ENCODE measurements at places on chromosomes 5 and 9. TPM values are rescaled to one million over a fixed set of nuclear protein-coding genes. Genes with fewer than 3 reads are reported as not detected.

Gene CKMT2
- total RNA-seq = 1.3 TPM

Gene PCDHGA8
- total RNA-seq = 0.68 TPM

Gene OTP
- total RNA-seq = not detected

Gene C5orf52
- not detected for total RNA-seq

Gene ALDH1A1
- total RNA-seq = 0.31 TPM

Gene ADCY2
- total RNA-seq = 3.5 TPM

Gene KIF27
- 5.4 TPM for total RNA-seq

DNA sequence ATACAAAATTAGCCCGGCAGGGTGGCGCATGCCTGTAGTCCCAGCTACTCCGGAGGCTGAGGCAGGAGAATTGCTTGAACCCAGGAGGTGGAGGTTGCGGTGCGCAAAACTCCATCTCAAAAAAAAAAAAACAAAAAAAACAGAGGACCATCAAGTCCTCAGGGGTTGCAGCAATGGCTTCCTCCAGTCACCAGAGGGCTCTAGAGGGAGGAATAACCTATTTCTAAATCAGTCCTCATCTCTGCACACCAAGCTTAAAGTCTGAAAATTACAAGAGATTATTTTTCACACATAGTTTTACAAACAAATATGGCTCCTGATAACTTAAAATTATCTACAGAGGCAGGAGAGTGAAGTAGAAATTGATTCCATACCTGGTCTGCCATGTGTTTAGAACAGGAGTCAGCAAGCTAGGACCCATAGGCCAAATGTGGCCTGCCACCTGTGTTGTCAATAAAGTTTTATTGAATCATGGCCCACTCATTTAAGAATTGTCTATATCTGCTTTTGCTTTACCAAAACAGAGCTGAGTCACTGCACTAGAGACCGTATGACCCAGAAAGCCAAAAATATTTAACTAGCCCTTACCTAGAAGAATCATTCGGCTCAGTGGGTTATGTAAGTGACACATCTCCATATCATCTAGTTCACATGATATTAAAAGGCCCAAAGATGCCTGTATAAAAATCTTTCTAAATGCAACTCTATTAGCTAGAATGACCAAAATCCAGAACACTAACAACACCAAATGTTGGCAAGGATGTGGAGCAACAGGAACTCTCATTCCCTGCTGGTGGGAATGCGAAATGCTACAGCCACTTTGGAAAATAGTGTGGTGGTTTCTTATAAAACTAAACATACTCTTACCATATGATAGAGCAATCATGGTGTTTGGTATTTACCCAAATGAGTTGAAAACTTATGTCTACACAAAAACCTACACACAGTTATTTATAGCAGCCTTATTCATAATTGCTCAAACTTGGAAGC lies 207.7 kb downstream of the FRMD3 start:
- ATAC-seq = no peak

- no peak for ATAC-seq
Observed at GRCh38 chr9:99954819-99955218, 48.4 kb downstream of the STX17 start.

DNA sequence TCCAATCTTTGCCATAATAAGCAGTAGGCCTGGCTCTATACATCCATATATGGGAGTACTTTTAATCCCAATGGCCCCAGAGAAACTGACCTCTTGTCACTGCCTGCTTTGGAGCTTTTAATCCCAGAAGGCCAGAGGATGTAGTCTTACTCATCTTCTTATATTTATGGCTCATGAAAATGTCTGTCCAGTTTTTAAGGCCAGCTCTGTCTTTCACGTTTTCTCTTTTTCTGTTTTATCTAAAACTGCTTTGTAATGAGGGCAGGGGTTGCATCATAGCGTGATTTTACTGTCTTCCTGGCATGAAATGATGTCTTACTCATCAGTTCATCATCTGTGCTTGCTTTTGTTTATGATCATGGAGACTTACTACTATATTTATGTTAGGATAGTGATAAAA lies 1094.9 kb downstream of the MAT2B start:
- peak; percentile 66 for ATAC-seq

- no peak for ATAC-seq
Observed at GRCh38 chr5:54171645-54172384, 138.6 kb downstream of the ARL15 start.

- no peak for ATAC-seq
Observed at GRCh38 chr5:149870232-149870631, 74.4 kb downstream of the PDE6A start.

- ATAC-seq = no peak
Observed at GRCh38 chr9:128175726-128176125, 15.6 kb downstream of the CIZ1 start.

DNA sequence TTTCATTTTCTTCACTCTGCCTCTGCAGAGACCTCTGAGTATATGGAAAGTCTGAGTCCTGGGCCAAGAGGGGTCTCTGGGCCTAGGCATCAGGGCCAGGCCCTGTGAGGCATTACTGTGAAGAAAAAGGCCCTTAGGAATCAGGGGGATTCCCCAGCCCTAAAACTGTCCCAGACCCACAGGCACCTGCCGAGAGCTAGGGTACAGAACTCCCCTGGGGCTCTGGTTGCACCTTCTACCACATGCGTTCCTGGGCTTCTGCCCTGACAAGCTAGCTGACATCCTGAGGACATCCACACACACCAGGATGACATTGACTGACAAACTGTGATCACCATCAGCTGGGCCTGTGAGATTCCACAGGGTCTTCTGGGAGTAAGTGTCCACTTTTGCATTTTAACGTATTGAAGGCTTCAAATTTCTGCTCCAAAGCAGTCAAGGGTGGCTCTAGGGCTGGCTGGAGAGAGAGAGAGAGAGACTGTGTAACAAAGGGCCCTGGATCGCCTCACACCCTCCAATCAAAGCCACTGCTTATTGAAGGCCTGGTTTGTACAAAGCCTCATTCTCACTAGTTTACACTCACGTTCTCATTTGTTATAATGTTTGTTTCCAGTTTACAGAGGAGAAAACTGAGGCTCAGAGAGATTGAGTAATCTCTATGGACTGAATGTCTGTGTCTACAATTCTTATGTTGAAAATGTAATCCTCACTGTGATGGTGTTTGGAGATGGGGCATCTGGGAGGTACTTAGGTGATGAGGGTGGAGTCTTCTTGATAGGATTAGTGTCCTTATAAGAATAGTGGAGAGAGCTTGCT lies 45.1 kb downstream of the TGFBI start:
- ATAC-seq = no peak

- peak; percentile 79 for ATAC-seq
Observed at GRCh38 chr9:134469041-134469875, 143.0 kb downstream of the RXRA start.

- peak; percentile 21 for ATAC-seq
Observed at GRCh38 chr5:94793113-94793815, 174.8 kb downstream of the SLF1 start.

DNA sequence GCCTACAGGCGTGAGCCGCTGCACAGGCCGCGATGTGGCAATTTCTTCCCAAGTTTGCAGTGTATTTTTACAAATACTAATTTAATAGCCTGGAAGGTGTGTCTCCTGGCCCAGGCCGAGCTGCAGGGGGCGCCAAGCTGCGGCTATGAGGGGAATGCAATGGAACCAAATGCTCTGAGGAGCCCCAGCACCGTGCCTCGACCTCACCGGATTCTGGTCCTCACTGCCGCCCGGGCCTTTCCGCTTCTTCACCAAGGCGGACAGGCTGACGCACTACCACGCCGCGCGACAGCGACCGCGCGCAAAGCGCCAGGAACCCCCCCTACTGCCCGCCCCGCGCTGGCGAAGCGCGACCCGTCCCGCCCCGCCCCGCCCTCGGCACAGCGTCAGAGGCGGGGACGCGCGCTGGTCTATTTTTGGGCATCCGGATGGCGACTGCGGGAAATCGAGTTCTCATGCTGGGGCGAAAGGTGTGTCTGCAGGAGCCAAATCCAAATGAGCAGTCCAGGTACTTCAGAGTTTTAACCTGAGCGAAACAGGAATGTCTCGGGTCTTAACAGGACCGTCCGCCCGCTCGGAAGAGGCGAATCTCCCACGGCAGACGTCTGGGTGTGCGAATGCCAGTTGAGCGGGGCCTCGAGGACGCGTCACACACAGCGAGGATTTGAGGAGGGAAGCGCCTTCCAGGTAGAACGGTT lies 31.7 kb upstream of the PRXL2C start:
- peak; percentile 95 for ATAC-seq

- no peak for ATAC-seq
Observed at GRCh38 chr9:89405826-89406225, 87.5 kb downstream of the SECISBP2 start.

- ATAC-seq = peak; percentile 20
Observed at GRCh38 chr5:10654566-10654965, 90.7 kb downstream of the ANKRD33B start.

GRCh38 chr5:35041261-35041660 lies 6.5 kb downstream of the AGXT2 start:
- no peak for ATAC-seq

GRCh38 chr5:130868186-130868840 lies 296.7 kb downstream of the HINT1 start:
- no peak for ATAC-seq

DNA sequence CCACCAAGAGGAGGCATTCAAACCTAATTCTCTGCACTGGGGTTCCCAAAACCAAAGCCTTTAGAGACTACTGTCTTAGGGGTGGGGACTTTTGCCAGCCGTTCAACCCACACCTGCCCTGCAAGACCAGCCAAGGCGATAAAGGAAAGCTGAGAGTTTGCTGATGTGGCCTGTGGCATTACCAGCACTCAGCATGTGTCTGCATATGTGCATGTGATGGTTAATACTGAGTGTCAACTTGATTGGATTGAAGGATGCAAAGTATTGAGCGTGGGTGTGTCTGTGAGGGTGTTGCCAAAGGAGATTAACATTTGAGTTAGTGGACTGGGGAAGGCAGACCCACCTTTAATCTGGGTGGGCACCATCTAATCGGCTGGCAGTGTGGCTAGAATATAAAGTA lies 474.2 kb downstream of the MED10 start:
- ATAC-seq = no peak

GRCh38 chr5:143715616-143716015 lies 96.3 kb upstream of the HMHB1 start:
- ATAC-seq = no peak

DNA sequence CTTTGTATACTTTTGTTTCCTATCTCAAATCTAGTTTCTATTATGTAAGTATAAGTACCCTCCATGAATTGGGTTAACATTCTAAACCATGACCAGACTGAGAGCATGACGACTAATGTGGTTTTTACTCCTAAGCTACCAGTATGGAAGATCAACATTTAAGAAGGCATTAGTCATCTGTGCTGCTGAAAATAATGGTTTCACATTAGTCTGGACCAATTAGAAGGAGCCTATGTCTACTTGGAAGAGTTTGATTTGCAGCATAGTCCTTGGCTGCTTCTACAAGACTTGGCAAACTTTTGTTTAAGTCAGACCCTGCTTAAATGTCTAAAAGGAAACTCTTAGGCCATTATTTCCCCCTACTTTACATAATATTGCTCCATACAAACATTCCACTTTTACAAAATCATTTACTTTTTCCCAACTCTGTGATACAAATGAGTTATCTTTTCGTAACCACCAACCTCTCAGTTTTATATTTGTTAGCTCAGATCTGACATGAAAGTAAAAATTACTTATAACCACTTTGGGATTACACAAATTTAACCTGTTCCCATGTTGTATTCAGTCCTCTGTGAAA lies 186.7 kb downstream of the COMMD10 start:
- no peak for ATAC-seq
